Ascending aorta (tissue), 2 donors: ENCODE measurements at places on chromosomes 7 and 10.

DNA sequence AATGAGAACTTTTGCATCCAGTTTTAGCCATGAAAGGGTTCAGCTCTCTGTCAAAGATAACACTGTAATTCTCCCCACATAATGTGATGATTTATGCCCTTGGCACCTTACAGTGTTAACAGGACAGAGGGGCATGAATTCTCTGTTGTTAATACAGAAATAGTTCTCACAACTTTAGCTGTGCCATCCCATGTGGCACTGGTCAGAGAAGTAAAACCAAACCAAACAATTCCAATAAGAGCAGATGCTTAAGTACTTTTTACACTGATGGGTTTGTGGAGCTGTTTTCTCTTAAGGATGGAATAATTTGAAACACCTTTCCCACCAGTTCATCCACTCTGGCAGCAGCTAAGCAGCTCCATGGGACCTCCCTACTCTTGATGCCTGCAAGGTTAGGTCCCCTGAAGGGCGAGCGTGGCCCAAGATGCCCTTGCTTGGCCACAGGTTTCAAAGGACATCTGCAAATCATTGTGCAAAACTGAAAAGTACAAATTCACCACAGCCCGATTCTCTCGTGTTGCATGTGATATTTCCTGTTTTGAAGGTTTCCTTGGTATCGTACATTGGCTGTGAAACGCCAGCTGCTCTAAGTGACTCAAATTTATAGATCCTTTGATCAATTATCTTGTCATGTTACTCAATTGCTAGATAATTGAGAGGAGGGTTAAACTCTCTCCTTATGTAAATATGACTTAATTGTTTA lies 82.5 kb upstream of the CREB5 start:
- H3K4me1 ChIP-seq, result no peaks in the 10 kb centered on the region
- DNase-seq, result no peak
- no peak overlapping the region for H3K4me3 ChIP-seq
- no peak overlapping the region for H3K27ac ChIP-seq
- H3K27me3 ChIP-seq, result no peaks in the 10 kb centered on the region

- no peaks in the 10 kb centered on the region for H3K4me1 ChIP-seq
- no peaks in the 10 kb centered on the region for H3K36me3 ChIP-seq
- DNase-seq, result no peak
- no peaks in the 10 kb centered on the region for H3K27me3 ChIP-seq
- peak overlapping the region; percentile 33 for H3K27ac ChIP-seq
Measured at GRCh38 chr10:88926566-88927415, 25.8 kb downstream of the ACTA2 start.

DNA sequence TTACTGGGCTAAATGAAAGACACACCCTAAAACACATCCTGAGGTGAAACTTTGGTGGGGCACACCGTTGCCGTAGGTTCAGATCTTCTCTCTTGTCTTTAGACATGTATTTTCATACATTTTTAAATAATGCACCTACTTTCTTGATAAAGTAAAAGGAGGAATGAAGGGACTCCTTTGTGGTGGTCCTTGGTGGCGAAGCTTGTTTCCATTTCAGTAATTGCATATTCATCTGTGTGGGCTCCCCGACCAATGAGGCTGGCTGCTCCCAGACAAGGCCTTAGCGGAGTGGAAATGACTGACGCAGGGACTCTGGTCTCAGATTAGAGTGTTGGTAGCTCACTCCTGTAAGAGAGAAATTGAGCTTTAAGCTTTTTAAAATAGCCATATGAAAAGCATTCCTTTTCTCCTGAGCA lies 815 bp downstream of the CCSER2 start:
- peak overlapping the region; percentile 99 for H3K4me3 ChIP-seq
- H3K4me1 ChIP-seq, result no peaks in the 10 kb centered on the region
- no peak for DNase-seq
- H3K27ac ChIP-seq, result peak overlapping the region; percentile 97
- no peaks in the 10 kb centered on the region for H3K36me3 ChIP-seq

DNA sequence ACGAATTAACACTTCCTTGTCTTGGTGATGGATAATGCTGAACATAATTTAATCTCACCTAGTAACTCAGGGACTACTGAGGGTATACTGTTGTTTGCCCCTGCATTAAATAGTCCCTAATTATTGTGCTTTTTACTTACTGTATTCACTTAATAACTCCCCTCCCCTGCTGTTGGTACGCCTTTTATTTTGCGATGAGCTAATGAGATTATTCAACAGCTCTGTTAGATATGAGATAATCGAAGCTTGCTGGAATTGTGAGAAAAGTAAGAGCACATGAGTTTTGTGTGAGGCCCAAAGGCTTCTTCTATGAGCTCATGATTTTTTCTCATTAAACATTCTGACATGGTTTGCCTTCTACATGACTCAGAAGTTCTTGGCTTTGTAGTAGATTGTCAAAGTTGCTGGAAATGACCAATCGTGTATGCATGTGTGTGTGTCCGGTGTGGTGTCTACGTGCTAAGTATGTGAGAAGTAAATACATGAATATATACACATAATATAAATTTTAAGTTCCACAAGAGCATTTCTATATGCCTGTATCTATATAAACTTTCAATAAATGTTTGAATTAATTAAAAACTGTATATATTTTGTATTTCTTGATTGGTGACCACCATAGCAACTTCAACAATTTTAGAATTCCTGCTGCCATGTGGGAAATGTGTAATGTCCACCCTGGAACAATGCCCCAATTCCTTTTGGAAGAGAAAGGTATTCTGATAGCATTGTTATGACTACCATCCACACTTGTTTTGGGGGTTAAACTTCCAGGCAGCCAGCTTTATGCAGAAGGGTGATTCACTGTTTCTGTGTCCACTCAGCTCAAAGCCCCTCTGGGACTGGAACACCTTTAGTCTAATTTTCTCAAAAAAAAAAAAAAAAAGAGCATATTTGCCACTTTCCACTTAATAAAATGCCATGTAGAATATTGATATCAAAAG lies 106.2 kb downstream of the SAMD9 start:
- no peak for DNase-seq
- no peaks in the 10 kb centered on the region for H3K36me3 ChIP-seq
- H3K4me3 ChIP-seq, result no peak overlapping the region
- no peaks in the 10 kb centered on the region for H3K4me1 ChIP-seq
- H3K27me3 ChIP-seq, result no peaks in the 10 kb centered on the region
- H3K27ac ChIP-seq, result no peak overlapping the region

- no peak for DNase-seq
- peaks cover 8% of the 10 kb centered on the region for H3K4me1 ChIP-seq
- no peak overlapping the region for H3K27ac ChIP-seq
- no peak overlapping the region for H3K4me3 ChIP-seq
Measured at GRCh38 chr7:149023662-149024061, 4.6 kb downstream of the PDIA4 start.

GRCh38 chr7:139620676-139621344 lies 97.3 kb downstream of the CLEC2L start:
- H3K4me1 ChIP-seq, result no peaks in the 10 kb centered on the region
- peaks cover 73% of the 10 kb centered on the region for H3K36me3 ChIP-seq
- no peak for DNase-seq
- H3K4me3 ChIP-seq, result no peak overlapping the region
- H3K27ac ChIP-seq, result no peak overlapping the region

DNA sequence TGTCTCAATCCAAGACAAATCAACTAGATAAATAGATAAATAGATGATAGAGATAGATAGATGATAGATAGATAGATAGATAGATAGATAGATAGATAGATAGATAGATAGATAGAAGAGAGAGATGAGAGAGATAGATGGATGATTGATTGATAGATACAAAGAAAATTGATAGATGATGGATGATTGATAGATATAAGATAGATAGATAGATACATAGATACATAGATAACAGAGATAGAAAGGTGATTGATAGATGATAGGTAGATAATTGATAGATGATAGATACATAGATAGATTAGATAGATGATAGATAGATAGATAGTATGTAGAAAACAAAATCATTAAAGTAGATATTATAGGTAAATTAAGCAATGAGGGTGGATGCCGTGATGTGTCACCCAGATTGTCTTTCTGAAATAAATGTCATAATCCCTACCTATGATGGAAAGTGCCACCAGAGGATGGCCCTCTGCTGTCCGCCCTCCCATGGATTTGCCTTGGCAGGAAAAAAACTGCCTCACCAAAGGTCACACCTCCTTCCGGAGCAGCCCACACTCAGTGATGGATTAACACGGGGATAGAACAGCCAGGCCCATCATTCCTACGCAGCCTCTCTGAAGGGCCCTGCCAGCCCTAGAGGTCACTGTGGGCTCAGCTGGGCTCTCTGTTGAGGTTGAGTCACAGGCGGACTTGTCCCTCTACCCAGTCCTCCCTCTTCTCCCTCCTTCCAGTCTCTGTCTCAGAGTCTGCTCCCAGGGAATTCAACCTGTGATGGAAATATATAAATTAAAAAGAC lies 50.8 kb downstream of the KCNH2 start:
- no peak overlapping the region for H3K27ac ChIP-seq
- no peaks in the 10 kb centered on the region for H3K4me1 ChIP-seq
- peak; percentile 12 for DNase-seq

DNA sequence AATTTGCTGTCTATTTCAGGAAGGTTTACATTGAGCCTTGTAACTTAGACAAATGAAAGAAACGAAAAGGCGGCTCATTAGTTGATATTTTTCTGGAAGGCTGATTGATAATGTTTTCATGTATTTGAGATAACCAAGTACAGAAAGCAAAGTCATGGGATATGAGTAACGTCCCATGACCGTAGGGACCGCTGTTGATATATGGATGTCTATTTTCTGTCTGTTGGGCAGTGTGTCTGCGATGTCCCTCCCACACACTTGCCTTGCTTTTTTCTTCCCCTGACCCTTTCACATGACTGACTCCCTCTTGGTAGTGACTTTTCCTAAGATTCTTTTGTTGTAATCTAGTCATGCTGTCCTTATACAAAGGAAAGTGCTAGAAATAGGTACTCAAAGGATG lies 57.0 kb upstream of the GPR158 start:
- no peak for DNase-seq
- no peaks in the 10 kb centered on the region for H3K36me3 ChIP-seq
- no peaks in the 10 kb centered on the region for H3K4me1 ChIP-seq

DNA sequence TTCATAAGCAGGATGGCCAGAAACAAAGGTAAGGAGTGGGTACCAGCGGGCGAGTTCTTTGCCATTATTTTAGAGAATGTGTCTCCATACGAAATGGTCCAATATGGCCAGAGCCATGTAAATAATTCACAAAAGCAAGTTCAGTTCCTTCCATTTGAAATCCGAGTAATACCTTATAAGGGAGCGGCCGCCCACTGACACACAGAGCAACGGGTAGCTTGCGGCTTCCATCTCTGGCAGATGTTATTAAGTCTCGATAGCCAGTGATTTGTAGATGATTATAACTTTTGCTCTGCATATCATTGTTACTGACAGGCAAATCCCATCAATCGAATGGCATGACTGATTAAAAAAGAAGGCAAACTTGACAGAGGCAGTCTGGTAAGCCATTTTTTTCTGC lies 63.2 kb downstream of the GFRA1 start:
- DNase-seq, result no peak
- no peaks in the 10 kb centered on the region for H3K4me1 ChIP-seq
- H3K4me3 ChIP-seq, result no peak overlapping the region

GRCh38 chr7:48139459-48139858 lies 31.8 kb upstream of the ABCA13 start:
- DNase-seq, result no peak
- H3K27me3 ChIP-seq, result no peaks in the 10 kb centered on the region
- H3K4me3 ChIP-seq, result no peak overlapping the region
- no peak overlapping the region for H3K27ac ChIP-seq
- no peaks in the 10 kb centered on the region for H3K4me1 ChIP-seq

DNA sequence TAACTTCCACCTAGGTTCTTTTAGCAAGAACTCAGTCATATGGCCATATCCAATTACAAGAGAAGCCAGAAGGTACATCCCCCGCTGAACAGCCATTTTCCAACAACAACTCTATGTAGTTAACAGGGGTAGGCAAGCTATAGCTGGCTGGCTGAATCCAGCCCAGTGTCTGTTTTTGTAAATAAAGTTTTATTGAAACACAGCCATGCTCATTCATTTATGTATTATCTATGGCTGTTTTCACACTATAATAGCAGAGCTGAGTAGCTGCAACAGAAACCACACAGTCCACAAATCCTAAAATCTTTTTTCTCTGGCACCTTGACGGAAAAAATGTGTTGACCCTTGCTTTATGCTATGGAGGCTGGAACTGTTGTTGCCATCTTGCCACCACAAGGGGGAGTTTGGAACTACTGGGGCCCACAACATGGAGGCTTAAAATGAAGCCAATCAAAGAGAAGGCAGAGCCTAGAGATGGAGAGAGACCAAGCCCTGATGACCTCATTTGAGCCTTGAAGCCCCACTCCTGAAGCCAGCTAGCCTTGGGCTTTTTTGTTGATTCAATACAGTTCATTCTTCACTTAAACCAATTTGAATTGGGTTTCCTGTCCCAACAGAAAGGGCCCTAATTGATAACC lies 33.3 kb upstream of the XPNPEP1 start:
- no peak overlapping the region for H3K4me3 ChIP-seq
- no peaks in the 10 kb centered on the region for H3K36me3 ChIP-seq
- peaks cover 6% of the 10 kb centered on the region for H3K4me1 ChIP-seq
- H3K27ac ChIP-seq, result no peak overlapping the region
- H3K27me3 ChIP-seq, result no peaks in the 10 kb centered on the region
- DNase-seq, result no peak

DNA sequence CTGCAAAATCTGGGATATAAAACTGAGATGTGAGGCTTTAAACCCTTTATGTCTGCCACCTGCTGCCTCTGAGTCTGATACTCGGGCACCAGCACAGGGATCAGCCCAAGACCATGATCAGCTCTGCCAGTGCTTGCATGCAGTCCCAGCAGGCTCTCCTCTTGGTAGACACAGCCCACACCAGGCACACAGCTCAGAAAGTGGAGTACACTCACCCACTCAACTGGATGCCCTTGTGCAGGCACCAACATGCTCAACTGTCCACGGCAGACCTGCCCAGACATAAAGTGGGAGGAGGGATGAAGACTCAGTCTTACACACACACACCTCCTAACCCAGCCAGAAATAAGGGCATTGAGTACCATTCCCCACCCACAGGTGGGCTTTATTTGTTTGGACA lies 18.2 kb upstream of the MYH16 start:
- H3K4me3 ChIP-seq, result no peak overlapping the region
- no peaks in the 10 kb centered on the region for H3K36me3 ChIP-seq
- no peak overlapping the region for H3K27ac ChIP-seq
- H3K4me1 ChIP-seq, result peaks cover 2% of the 10 kb centered on the region

DNA sequence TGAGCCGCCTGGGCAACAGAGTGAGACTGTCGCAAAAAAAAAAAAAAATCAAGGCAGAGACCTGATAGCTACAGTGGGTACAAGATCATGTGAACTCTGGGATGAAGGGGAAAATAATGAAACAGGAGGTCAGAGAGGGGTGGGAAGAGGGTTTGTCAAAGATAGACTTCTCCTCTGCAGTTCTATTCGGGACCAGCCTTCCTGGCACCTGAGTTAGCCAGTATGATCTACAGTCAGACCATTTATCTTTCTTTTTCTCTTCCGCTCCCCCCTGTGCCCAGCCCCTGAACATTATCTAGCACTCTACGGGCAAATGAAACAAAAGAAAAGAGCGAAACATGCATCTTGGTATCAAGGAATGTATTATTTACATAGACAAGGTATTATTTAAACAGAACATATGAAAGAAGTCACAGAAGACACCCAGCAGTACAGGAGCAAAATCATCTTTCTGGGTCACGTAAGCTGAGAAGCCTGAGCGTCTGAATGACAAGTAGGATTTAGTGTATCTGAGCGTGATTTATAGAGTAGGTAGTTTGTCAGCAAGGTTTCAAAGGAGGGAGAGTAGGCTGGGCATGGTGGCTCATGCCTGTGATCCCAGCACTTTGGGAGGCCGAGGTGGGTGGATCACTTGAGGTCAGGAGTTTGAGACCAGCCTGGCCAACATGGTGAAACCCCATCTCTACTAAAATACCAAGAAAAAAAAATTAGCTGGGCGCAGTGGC lies 109.0 kb downstream of the PRKCQ start:
- H3K27ac ChIP-seq, result no peak overlapping the region
- no peaks in the 10 kb centered on the region for H3K4me1 ChIP-seq
- H3K4me3 ChIP-seq, result no peak overlapping the region
- DNase-seq, result no peak
- H3K27me3 ChIP-seq, result no peaks in the 10 kb centered on the region
